Adrenal gland (tissue), 19 donors: ENCODE measurements at places on chromosomes 12 and 14.

GRCh38 chr14:50447461-50447860 lies 50.8 kb upstream of the CDKL1 start:
- no peak for DNase-seq

GRCh38 chr14:101461891-101462290 lies 99.4 kb upstream of the DIO3 start:
- no peak for DNase-seq

- DNase-seq, result no peak
These were observed 12.4 kb upstream of the BCL11B start for GRCh38 chr14:99284254-99285004.

GRCh38 chr12:74890237-74890599 lies 319.4 kb downstream of the KCNC2 start:
- peak; percentile 70 for DNase-seq

DNA sequence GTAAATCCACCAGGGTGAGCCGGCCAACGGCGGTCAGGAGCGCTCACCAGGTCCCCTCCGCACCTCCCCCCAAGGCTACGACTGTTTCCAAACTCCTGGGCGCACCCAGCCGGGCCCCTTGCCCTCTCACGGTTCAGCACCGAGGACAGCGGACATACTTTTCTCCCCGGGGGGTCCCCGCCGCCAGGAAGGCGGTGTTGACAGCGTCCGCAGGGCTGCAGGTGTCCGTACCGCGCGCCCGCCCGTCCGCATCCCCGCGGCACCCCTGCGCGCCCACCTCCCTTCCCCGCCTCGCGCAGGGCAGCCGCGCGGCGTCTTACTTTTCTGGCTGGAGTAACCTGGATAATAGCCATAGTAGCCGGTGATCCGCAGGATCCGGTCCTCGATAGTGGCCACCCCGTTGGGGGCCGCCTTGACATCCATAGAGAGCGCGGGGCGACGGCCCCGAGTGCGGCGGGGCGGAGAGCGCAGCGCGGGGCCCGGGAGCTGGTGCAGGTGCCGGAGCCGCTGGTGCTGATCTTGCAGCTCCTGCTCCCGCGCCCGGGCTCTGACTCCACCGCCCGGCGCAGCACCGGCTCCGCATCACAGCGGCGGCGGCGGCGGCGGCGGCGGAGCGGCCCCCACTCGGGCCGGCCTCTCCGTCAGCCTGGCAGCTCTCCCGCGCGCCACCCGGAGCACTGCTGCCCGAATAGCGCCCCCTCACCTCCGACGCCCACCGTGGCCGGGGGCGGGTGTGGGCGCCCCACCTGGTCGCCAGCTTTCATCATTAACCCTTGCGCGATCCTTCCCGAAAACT lies at the start of gene SLC35F4:
Gene SLC35F4 (minus strand): TSS at position 690 of the 796 bp plus-strand sequence.
- peak; percentile 11 for DNase-seq

DNA sequence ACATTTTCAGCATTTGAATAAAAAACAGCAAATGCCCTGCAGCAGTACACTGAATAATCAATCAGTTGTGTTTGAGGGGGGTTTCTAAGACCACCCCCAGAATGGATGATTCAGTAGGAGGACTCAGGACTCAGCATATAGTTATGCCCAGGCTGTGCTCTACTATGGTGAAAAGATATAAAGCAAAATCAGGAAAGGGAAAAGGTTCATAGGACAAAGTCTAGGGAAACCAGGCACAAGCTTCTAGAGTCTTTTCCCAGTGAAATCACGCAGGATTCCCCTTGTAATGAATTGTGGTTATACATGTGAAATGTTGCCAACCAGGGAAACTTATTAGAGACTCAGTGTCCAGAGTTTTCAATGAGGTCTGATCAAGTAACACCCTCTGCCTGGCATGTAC lies 25.0 kb upstream of the SLC17A8 start:
- DNase-seq, result no peak

DNA sequence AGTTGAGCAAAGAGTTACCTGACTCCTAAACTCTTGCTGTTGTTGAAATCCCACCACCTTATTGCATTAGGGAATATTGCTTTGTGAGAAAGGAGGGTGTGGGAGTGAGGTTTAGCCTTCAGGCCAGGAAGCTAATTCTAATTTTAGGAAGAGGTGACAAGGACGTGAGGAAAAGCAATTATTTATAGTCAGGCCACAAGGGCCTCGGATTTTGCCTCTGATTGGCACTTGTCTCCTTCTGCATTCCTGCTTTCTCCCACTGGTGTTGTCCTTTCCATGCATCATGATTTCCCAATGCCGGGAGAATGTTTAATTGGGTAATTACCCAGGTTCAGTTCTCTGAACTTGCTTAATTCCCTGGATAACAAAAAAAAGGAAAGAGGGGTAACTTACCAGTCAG lies 37.9 kb upstream of the SLC38A2 start:
- DNase-seq, result no peak

GRCh38 chr12:92739113-92739512 lies 36.3 kb downstream of the PLEKHG7 start:
- no peak for DNase-seq

GRCh38 chr12:65695113-65695865 lies 129.0 kb upstream of the HMGA2 start:
- peak; percentile 24 for DNase-seq

GRCh38 chr12:27730097-27730588 lies 19.5 kb downstream of the MRPS35 start:
- no peak for DNase-seq

GRCh38 chr14:53152184-53152886 lies 788 bp downstream of the DDHD1 start:
- peak; percentile 31 for DNase-seq

- no peak for DNase-seq
These were observed 1.8 kb upstream of the AKT1 start for GRCh38 chr14:104797115-104798044.

DNA sequence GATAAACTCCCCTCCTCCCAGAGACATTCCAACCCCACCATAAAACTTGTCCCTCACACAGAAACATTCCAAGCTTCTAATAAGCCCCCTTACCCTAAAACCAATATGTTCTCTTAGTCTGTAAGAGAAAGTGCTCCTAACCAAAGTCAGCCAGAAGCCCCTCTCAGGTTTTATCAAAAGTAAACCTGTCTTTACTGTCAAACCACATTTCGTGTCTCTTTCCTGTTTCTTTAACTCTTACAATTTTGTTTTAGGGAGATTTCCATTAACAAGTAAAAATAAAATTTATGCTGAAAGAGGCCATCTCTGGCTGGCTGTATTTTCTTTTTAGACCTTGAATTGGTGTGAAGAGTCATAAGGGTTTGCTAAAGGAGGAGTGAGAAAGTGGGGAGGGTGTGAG lies 29.8 kb upstream of the CAPRIN2 start:
- DNase-seq, result no peak

- peak; percentile 59 for DNase-seq
These were observed at the start of gene GPR135 for GRCh38 chr14:59465316-59466135. Gene GPR135 (minus strand): TSS chr14:59465380. CDS start chr14:59465226, 154 bp downstream.

GRCh38 chr14:74571901-74572725 lies 39.9 kb downstream of the LTBP2 start:
- DNase-seq, result no peak

DNA sequence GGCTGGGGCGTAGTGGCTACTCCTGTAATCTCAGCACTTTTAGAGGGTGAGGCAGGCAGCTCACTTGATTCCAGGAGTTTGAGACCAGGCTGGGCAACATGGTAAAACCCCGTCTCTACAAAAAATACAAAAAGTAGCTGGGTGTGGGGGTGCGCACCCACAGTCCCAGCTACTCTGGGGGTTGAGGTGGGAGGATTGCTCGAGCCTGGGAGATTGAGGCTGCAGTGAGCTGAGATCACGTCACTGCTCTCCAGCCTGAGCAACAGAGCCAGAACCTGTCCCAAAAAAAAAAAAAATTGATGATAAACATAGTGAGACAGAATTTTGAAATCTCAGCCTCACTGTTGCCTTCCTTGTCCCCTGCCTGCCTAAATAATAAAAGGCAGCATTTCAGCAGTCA lies 40.0 kb downstream of the PTPN11 start:
- no peak for DNase-seq

- no peak for DNase-seq
These were observed 115.9 kb downstream of the UNC79 start for GRCh38 chr14:93546642-93547041.

DNA sequence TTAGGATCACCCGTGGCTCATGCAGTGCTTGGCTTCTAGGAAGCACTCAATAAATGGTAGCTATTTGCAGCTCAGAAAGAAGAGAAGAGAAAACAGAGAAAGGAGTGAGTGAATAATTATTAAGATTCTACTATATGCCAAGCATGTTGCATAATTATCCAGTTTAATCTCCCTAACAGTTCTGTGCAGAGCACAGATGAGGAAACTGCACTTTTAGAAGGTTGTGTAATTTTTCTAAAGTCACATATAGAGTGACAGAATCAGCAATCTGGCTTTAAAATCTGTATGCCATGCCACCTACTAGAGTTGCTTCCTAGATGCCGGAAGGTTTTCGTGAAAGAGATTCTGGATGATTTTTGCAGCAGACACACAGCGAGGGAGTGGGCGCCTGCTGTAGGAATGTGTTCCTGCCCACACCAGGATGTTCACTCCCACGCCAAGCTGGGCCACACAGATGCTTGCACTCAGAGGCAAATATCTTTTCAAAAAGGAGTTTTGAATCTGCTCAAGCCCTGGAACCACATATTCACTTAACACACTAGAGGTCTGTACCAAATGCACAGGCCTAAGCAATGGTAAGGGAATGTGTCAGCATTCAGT lies 50.2 kb upstream of the SMCO2 start:
- no peak for DNase-seq

GRCh38 chr14:50830044-50830931 lies 674 bp downstream of the NIN start:
- peak; percentile 53 for DNase-seq

DNA sequence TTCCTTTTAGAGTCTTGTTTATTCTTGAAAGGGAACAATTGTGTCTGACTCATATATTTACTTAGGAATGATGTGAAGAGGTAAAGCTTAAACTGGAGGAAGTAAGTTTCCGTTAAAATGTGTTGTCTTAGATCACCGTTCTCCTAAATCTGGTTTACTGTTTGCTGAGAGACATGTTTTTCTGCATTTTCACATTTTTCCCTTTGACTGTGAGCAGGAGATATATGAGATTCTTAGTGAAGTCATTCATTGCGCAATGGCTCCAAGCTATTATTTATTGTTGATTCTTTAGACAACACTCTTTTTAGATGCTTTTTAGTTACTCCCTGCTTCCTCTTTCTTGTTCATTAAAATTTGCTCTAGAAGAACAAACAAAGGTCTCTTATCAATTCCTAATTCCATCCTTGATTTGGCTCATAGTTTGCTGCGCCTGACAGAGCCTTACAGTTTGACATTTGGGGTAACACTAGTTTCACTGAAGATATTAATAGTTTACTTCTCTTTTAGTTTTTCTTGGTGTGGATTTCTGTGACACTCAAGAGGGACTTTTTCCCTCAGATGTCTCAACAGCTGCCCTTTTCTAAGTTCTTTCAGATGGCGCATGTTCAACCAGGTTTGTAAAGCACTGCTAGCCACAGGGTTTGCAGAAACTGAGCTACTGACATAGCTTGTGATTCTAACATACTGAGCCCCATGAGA lies 11.4 kb downstream of the CLECL1 start:
- DNase-seq, result no peak

- no peak for DNase-seq
These were observed 26.5 kb upstream of the RIC8B start for GRCh38 chr12:106747973-106748436.

DNA sequence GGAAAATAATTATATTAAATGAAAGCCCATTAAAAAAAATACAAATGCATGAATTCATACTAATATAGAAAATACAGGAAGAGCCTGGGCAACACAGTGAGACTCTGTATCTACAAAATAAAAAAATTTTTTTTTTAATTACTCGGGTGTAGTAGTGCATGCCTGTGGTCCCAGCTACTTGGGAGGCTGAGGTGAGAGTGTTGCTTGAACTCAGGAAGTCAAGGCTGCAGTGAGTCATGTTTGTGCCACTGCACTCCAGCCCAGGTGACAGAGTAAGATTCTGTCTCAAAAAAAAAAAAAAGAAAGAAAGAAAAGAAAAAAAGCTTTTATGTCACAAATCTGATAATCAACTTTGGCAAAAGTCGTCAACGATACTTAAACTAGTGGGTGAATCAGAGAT lies 80.6 kb upstream of the PLEKHA5 start:
- no peak for DNase-seq

GRCh38 chr12:52066346-52067080 lies 3.3 kb upstream of the ATG101 start:
- no peak for DNase-seq

DNA sequence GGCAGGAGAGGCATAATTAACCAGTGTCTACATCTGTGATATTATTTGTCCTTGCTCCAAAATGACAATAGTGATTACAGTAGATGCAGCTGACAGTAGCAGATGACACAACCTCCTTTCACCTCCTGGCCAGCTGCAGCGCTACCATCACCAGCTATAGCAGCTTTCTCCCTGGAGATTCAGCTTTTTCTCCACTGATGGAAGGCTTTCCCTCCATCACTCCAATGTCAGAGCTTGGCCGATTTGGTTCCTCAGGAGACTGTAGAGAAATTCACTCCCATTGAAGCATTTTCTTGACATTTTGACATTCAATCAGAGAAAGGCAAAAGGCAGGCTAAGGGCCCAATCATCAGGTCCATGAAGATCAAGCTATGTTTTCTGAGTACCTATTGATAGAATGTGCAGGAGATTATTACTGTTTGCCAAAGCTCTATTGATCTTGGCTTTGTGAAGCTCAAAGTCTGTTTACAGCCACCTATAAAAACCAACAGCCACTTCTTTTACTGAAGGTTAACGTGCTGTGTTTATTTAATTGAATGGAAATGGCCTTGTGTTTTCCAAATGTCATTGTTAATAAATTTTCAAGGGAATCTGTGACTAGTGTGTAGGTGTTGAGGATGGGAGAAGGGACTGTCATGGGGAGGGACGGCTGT lies 785.1 kb downstream of the DIO2 start:
- no peak for DNase-seq

DNA sequence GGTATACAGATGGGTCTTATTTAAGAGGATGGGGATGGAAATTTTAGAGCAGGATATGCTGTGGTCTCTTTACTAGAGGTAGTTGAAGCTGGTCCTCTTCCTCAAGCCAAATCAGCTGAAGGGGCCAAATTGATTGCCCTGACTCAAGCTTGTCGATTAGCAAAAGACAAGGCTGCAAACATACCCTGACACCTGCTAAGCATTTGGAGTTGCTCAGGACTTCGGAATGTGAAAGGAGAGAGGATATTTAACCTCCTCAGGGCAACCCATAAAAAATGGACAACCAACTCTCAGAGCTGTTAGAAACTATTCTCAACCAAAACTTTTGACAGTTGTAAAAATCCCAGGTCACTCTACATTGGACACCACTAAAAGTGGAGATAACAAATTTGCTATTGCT lies 15.6 kb downstream of the PTGDR start:
- DNase-seq, result no peak

GRCh38 chr12:4006743-4007142 lies 133.5 kb upstream of the PARP11 start:
- no peak for DNase-seq

- DNase-seq, result peak; percentile 22
These were observed 4.9 kb upstream of the GPR132 start for GRCh38 chr14:105069871-105070759.
